ENCODE measurements at places on chromosomes 11 and 22. TPM values are rescaled to one million over a fixed set of nuclear protein-coding genes. Genes with fewer than 3 reads are reported as not detected.

The SLC25A18 gene
- total RNA-seq, result 0.08 TPM

The FAM181B gene
- total RNA-seq, result 0.38 TPM

The GNG3 gene
- not detected for total RNA-seq

The OR52I1 gene
- not detected for total RNA-seq

- no peak for DNase-seq
Measured at GRCh38 chr11:27699926-27700350, 317 bp downstream of the BDNF start.

- DNase-seq, result no peak
Measured at GRCh38 chr22:42996646-42997365, 18.1 kb downstream of the PACSIN2 start.

GRCh38 chr22:40511604-40512003 lies 124.9 kb downstream of the MRTFA start:
- no peak for DNase-seq

DNA sequence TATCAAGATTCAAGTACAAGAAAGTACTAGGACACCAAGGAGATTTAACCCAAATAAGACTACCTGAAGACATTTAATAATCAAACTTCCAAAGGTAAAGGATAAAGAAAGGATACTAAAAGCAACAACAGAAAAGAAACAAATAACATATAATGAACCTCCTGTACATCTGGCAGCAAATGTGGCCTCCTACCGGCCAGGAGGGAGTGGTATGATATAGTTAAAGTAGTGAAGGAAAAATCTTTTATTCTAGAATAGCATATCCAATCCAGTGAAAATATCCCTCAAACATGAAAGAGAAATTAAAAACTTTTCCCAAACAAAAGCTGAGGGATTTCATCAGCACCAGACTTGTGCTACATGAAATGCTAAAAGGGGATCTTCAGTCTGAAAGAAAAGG lies 104.7 kb upstream of the GUCY1A2 start:
- no peak for DNase-seq

The MMP8 gene
- total RNA-seq, result not detected

DNA sequence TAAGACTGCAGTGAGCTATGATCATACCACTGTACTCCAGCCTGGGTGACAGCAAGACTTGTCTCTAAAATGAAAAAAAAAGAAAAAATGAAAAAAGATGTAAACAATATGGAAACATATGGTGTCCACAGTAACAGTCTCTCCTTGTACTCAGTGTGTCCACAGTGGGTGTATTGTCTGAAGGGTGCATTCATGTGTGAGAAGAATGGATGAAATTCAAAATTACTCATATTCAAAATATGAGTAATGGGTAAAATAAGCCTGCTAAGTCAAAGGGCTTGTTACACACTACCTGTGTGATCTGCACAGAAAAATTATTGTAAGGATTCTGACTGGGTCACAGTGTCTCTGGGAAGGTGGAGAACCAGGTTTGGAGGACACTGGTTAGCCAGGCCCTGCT lies 26.9 kb downstream of the PPFIA1 start:
- no peak for DNase-seq

DNA sequence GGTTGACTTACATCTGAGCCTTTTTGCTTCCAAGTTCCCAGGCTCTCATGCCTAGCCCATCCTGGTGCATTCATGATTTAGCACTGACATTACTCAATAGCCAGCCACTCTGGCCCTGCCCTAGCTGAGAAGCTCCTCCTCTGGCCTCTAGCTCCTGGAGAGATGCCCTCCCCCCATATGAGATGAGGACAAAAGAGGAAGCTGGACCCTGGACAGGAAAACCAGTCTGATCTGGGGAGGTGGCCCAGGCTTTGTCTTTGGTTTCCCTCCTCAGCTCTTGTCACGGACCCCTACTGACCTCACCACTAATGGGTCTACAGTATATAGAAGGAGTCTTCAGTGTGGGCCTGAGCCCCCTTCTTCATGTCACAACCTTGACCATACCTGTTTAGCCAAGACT lies 3.0 kb downstream of the RHOG start:
- no peak for DNase-seq

- no peak for DNase-seq
Measured at GRCh38 chr11:96315476-96315875, 27.5 kb downstream of the MAML2 start.

GRCh38 chr22:41947424-41948080 lies 600 bp upstream of the CENPM start:
- DNase-seq, result no peak

GRCh38 chr11:88266919-88267318 lies 70.6 kb downstream of the CTSC start:
- no peak for DNase-seq

GRCh38 chr11:130866831-130867230 lies 49.4 kb downstream of the SNX19 start:
- no peak for DNase-seq

DNA sequence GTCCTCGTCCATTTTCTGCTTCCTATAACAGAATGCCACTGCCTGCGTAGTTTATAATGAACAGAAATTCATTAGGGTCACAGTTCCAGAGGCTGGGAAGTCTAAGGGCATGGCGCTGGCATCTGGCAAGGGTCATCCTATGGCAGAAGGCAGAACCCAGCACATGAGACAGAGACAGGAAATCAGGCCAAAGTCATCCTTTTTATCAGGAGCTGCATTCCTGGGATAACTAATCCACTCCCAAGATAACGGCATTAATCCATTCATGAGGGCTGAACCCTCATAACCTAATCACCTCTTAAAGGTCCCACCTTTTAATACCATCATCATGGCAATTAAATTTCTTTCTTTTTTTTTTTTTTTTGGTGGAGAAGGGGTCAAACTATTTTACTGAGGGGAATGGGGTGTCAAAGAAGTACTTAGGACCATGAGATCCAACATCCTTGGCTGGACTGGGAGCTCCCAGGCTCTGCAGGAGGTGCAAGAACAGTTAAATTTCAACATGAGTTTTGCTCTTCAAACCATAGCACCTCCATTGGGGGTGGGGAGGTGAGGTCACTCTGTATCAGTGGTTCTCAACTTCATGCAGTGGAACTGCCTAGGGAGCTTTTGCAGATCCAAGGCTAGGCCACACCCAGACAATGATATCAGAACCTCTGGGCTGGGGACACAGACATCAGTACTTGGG lies 4.4 kb downstream of the TMEM109 start:
- DNase-seq, result no peak

DNA sequence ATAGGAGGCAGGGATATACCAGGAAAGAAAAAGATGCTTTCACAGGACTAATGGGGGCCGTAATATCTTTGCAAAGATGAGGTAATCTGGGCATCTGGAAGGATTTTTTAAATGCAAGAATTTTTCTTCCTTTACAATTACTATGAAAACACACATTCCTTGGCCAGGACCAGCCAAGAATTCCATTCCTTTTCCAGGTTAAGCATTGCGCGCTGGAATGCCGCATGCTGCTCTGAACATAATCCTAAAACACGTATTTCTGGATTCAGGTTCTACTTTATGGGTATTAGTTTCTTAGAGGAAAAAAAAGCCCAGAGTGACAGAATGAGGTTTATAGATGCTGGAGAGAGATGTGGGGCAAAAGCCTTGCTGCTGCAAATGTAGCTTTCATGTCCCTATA lies 99.4 kb upstream of the SORL1-AS1 start:
- DNase-seq, result no peak

DNA sequence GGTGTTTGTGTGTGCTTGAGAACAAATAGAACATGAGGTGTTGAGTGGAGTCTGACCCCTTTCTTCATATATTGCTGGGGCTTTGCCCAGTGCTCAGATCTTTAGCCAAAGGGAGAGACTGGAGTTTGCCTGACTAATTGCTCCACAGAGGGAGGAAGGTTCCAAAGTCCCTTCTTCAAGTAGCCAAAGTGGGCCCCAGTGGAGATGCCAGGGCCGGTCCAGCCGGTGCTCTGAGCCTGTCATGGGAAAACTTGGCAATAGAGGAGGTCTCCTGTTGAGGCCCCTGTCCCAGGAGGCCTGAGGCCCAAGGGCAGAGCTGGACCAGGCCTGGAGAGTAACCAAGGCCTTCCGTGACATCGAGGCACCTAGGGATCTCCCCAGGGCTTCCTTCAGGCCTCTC lies 112.3 kb downstream of the DSCAML1 start:
- no peak for DNase-seq

The MUC5AC gene
- total RNA-seq, result not detected

DNA sequence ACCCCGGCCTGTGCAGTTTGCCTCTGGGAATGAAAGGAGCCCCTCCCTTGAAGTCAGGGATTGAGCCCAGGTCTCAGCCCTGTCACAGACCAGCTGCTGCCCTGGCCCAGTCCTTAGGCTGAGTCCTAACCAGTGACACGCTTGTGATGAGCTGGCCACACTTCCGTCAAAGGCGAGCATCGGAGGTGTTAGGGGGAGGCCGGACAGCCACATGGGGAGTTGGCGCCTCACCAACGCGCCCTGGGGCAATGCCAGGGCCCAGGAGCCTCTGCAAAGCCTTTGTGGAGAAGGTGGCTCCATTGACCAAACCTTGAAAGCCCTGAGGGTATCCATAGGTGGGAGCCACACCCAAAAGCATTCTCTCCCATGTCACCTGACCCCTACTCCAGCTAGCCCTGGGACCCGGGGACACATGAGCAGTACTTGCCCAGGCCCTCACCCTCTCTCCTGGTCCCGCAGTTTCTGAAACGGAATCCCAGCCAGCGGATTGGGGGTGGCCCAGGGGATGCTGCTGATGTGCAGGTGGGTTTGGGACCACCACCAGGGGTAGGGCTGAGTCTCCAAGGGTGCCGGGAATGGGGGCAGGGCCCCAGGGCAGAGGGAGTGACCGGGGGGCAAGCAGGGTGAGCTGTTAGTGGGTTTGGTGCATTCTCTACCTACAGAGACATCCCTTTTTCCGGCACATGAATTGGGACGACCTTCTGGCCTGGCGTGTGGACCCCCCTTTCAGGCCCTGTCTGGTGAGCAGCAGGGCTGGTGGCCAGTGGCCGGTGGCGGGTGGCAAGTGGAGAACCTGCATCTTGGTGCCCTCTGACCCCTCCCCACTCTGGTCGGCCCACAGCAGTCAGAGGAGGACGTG lies 3.7 kb downstream of the PTPRCAP start:
- no peak for DNase-seq

DNA sequence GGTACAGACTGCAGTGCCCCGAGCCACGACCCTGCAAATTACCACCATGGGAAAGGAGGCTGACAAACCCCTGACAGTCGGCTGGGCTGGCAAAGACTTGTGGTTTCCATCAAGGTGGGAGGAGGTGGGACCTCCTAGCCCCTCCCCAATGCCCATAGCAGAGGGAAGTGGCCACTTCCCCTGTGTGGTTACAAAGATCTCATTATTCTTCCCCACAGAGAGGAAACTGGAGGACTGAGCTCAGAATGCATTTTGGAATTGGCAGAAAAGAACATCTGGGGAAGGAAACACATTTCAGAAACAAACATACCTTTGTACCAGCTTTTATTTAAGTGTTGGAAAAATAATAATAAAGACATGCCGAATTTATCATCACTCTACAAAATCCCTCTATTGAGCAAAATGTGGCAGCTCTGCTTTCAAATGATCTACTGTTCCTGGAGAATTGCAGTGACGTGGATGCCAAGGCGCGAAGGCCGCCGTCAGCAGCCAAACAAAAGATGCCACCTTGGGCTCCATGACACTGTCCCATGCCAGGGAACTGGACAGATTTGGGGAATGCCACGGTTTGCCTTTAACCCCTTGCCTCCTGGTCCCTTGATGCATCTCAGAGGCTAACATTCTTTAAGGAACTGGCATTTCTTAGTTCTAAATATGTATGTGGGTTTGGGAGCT lies 169.6 kb downstream of the CRYBB2 start:
- no peak for DNase-seq

GRCh38 chr22:43440556-43440955 lies 28.7 kb downstream of the MPPED1 start:
- no peak for DNase-seq

DNA sequence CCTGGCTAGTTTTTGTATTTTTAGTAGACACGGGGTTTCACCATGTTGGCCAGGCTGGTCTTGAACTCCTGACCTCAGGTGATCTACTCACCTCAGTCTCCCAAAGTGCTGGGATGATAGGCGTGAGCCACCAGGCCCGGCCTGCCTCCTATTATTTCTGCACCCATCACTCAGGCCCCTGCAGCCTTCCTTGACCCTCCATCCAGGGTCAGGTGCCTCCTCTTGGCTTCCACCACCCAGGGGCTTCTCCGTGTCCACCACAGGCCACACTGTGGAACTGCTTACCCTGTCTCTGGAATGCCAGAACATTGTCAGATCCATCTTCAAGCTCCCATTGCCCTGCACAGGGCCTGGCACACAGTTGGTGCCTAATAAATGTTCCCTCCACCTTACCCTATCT lies 75.4 kb upstream of the RTL6 start:
- no peak for DNase-seq

Measured in kidney epithelial cell (primary cell).